ENCODE measurements at places on chromosomes 12 and 14.

DNA sequence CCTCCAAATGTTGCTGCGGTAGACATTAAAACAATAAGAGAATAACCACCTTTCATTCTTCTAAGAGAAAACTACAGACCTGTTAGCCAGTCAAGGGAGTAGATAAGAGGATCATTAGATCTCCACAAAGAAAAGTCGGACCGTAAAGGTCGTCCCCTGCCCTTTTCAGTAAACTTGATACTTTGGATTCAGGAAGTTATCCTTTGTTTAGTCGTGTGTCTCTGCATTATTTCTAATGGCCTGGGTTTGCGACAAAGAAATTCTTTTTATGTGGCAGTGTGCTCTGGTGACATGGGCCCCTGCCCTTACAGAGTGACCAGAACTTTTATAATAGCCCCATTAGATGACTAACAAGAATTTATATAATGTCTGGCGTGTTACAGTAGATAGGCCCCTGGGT, 44.6 kb upstream of the EVL start:
- no peak for DNase-seq

GRCh38 chr14:39229601-39230110, 4.1 kb upstream of the MIA2 start:
- DNase-seq: no peak

DNA sequence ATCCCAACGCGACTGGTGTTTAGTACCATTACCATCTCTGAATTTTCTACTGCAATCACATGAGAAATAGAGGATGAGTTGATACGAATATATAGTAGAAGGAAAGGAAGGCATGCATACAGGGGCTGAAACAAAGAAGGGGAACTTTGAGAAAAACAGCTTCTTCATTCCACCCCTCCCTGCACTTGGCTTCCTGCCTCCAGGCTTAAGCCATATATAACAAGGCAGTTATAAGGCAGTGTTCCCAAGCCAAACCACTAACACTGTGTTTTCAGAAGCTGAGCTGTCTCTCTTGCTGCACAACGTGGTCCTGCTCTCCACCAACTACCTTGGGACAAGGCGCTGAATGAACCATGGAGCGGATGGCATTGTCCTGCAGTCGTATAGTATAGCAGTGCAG, 11.0 kb downstream of the LETMD1 start:
- DNase-seq: no peak

DNA sequence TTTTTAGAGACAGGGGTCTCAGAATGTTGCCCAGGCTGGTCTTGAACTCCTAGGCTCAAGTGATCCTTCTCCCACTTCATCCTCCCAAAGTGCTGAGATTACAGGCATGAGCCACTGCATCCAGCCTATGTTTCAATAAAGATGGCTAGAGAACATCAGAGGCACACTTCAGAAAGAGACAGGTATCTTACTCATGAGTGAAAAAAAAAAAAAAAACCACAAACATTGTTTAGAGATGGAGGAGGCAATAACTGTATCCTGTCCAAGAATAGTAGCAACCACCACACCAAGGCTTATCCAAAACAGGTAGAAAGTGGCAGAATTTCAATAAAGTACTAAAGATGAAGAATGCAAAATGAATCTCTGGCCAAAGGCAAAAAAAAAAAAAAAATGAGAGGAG, 30.3 kb downstream of the EEA1 start:
- no peak for DNase-seq

GRCh38 chr14:81986005-81986404, 452.4 kb upstream of the SEL1L start:
- no peak for DNase-seq

GRCh38 chr12:121898287-121898686, 9.7 kb downstream of the PSMD9 start:
- DNase-seq: no peak

DNA sequence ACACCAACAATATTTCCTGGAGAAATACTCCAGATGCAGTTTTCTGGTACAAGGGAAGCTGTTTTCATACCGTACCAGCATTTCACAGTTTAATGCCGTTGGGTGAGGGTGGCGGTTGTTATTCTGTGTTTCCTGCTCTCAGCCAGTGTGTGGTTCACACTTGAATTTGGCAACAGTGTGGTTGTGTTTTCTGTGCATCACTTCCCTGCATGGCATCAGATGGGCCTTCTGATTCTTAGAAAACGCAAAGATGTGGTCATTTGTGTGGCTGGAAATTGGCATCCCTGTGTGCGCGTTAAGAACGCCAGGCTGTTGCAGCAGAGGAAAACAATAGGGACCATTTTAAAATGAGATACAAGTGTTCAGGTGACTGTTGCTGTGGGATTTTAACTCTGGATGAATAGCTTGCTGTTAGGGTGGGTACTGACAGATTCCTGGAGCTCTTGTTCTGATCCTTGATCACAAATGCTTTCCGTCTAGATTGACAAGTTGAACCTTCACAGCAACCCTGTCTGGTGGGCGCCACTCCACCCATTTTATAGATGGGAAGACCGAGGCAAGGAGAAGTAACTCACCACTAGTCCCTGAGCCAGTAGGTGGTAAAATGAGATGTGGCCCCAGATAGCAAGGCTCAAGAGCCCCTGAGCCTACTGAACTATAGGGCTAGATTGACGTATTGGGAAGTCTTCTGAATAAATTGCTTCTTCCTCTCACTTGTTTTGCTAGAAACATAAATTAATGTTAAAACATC, 231.2 kb downstream of the CHST11 start:
- DNase-seq: peak; percentile 72

DNA sequence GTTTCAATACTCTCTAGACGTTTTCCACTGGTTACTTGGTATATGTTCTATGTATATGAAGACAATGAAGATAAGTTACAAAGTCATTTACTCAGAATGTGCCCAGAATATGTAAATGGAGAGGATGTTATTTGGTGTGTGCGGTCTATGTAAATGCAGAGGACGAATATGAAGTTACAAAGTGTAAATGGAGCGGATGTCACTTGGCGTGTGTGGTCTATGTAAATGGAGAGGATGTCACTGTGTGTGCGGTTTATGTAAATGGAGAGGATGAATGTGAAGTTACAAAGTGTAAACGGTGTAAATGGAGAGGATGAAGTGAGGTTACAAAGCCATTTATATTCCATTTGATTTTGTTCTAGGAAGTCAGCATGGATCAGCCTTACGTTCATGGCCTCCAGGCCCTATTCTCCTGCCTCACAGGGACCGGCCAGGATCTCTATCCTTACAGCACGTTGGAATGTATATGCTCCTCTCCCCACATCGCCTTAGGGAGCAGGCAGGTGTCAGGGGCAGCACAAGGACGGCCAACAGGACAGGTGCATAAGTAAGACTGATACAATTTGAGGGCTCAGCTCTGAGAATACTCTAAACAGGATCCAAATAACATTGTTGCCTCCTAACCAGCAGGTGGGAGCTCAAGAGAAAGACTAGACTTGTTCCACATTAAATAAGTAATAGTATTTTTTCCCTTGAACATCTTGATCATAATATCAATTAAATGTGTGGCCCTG, 42.4 kb downstream of the GLRX5 start:
- DNase-seq: peak; percentile 17

GRCh38 chr12:78793982-78794381, 70.6 kb upstream of the SYT1 start:
- no peak for DNase-seq

GRCh38 chr12:57232156-57232756, 2.7 kb downstream of the SHMT2 start:
- DNase-seq: no peak

- DNase-seq: no peak
These were observed 592.2 kb downstream of the ETNK1 start for GRCh38 chr12:23217158-23217557.

GRCh38 chr12:92105676-92106075, 40.0 kb downstream of the BTG1 start:
- DNase-seq: no peak

- peak; percentile 93 for DNase-seq
These were observed at the start of gene FLVCR2 for GRCh38 chr14:75578102-75578785. Gene FLVCR2 (plus strand): TSS chr14:75578620. CDS start chr14:75578973, 353 bp downstream.

GRCh38 chr14:96267336-96267735, 11.3 kb downstream of the BDKRB1 start:
- DNase-seq: no peak

DNA sequence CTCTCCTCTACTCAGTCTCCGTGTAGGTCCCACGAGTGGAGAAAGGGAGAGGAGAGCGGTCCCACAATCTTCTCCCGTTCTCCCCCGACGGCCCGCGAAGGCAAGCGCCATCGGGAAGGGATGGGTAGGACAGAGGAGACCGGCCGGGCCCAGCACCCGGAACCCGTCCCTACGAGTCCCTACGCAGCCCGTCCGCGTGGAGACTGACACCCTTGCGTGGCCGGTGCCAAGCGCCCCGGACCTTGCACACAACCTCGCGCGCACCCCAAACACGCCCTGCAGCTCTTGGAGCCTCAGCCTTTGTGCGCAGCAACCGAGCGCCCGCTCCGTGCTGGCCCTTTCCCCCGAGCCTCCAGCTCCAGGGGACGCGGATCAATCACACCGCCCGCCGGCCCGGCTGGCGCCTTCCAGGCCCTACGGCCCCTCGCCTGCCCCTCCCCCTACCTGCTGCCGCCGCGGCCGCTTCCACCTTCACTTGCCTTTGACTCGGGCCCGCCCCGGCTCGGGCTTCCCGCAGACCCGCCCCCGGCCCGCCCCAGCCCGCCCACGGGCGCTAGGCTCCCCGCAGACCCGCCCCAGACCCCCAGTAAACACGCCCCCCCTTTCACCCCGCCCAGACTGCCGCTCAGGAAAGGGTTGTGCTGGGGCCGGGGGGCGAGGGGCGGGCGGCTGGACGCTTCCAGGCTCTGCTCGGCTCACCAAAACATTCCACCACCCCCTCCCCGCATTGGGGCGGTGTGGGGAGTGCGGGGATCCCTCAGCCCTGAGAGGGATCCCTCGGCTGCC, at the start of gene NDRG2:
Gene NDRG2, minus strand, starts transcription at position 477 of the 786 bp plus-strand sequence. CDS start 1,746 bp downstream, outside the sequence.
- peak; percentile 90 for DNase-seq

DNA sequence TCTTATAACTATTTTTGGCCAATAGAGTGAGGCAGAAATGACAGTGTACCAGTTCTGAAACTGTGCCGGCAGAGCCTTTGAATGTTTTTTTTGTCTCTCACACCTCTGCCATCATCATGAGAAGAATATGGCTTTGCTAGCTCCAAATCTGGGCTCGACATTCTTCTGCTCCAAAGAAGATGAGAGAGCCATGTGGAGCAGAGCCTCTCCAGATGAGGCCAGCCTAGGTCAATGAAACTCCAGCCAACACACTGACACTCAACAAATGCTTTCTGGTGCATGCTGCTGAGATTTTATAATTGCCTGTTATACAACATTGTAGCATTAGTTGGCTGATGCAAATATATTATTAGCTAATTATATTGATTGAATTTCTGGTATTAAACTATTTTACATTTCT, 154.7 kb downstream of the SLC38A4 start:
- no peak for DNase-seq

- peak; percentile 3 for DNase-seq
These were observed 268.6 kb upstream of the CRY1 start for GRCh38 chr12:107361970-107362369.

DNA sequence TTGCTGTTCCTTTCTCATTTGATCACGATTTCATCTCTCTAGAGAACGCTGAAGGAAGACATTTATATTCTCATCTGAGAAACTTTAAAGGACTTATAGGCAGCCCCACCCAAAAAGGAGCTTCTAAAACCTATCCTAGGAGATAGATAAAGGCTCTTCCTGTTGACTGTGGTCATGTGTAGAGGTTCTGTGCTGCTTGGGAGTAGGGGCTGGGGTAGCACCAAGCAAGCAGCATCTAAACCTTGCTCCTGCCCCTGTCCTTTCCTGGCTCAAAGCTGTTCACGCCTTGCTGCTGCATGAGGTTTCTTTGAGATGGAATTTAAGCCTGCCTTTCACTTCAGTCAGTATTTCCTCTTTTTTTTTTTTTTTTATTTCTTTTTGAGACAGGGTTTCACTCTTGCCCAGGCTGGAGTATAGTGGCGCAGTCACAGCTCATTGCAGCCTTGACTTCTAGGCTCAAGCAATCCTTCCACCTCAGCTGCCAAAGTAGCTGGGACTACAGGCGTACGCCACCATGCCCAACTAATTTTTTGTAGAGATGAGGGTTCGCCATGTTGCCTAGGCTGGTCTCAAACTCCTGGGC, 41.4 kb downstream of the RAB35 start:
- no peak for DNase-seq

- DNase-seq: no peak
These were observed 71.3 kb upstream of the MANSC4 start for GRCh38 chr12:27851311-27851710.

DNA sequence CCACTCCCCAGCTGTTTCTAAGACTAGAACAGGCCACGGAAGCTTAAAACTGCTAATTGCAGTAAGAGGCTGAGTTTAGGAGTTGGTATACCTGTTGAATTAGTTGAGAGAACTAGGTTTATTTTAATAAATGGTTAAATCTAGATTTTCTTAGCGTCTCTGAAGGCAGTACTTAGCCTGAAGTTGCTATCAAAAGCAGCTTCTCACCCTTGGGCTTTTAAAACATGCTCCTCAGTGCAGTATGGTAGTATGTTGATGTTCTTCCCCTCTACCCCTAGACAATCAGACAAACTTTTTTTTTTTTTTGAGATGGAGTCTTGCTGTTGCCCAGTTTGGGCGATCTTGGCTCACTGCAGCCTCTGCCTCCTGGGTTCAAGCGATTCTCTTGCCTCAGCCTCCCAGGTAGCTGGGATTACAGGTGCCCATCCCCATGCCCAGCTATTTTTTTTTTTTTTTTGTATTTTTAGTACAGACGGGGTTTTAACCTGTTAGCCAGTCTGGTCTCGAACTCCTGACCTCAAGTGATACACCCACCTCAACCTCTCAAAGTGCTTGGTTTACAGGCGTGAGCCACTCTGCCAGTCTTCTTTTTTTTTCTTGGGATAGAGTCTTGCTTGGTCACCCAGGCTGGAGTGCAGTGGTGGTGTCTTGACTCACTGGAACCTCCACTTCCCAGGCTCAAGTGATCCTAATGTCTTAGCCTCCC, 6.8 kb downstream of the SRSF5 start:
- no peak for DNase-seq

- no peak for DNase-seq
These were observed 2.5 kb downstream of the USP44 start for GRCh38 chr12:95548539-95549391.

DNA sequence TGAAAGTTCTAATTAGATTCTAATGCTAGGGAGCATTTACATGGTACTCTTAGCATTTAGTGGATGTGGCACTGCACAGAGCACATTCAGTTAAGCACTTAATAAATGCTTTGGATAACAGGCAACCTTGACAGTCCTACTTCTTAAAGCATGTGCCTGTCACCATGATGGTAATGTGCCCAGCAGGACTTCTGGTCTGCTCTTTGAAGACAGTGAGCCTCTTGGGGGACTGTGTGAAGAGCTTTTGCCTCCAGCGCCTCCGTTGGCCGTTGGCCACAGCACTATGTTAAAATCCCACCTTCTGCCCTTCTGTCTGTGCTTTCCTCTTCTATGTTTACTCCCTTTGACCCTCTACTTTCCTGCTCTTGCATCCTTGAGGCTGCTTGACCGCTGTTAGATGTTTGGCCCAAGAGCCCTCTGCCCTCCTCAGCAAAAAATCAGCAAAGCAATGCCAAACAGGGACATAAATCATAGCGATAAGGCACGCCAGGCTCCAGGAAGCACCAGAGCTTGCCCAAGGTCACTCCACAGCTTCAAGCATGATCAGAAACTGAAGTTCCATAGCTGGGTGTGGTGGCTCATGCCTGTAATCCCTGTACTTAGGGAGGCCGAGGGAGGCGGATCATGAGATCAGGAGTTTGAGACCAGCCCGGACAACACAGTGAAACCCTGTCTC, 8.3 kb downstream of the CDKL1 start:
- DNase-seq: no peak
